ENCODE measurements at places on chromosomes 2 and 18.
A peak's percentile ranks its signal among the peaks of the same experiment; 100 is the strongest.

- DNase-seq = no peak
These were observed 180.4 kb downstream of the NEDD4L start for GRCh38 chr18:58224425-58224750.

GRCh38 chr18:52342456-52342855 is 2.5 kb downstream of the DCC start:
- no peak for DNase-seq

GRCh38 chr18:23614413-23614812 is 28.1 kb upstream of the NPC1 start:
- no peak for DNase-seq

GRCh38 chr18:56516789-56517188 is 121.6 kb downstream of the TXNL1 start:
- DNase-seq = no peak

DNA sequence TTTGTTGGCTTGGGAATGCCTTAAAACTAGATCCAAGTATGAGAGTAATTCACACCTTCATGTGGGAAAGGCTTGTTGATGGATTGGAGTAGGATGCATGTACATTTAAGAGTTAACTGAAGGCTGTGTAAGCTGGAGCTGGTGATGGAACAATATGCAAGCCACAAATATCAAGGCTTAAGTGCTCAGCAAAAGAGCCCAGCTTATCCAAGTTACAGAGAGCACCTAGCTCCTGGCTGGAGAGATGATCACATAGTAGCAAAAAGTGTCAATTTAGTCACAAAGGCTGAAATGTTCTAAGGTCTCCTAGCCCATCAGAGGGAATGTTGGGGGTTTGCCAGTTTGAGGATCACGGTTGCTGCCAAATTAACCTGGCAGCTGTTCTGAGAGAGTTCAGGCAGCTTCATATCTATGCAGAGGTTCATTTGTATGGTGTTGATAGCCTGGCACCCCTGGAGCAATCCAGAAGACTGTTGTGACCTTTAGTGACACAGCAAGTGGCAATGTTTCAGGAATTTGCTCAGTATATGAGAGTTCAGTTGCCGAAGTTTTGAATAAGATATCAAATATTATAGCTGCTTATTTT is 228.2 kb downstream of the DOK6 start:
- no peak for DNase-seq

DNA sequence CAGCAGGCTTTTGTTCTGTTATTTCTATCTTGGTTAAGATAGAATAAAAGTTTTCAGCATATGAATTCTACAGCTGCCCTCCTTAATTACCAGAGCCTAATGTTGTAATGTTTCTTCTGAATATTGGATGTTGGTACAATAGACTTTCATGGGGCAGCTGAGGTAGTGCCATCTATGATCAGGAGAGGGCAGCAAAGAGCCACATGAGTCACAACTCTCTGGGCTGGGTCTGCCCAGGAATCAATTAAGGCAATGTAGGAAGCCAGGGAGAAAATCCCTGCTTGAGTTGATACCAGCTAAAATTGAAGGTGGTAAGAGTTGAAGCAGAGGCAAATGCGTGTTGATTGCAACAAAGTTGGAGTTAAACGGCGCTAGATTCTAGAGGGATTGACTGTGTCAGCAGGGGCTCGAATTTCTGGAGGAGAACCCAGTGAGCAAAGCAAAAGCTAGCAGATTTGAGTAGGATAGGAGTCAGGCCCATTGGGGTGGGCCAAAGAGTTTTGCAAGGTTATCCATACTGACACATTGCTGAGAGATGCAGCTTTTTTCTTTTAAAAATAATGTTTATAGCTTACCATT is 10.6 kb upstream of the MC5R start:
- peak; percentile 51 for DNase-seq

- no peak for DNase-seq
These were observed 213.5 kb downstream of the CMPK2 start for GRCh38 chr2:6652251-6652650.

DNA sequence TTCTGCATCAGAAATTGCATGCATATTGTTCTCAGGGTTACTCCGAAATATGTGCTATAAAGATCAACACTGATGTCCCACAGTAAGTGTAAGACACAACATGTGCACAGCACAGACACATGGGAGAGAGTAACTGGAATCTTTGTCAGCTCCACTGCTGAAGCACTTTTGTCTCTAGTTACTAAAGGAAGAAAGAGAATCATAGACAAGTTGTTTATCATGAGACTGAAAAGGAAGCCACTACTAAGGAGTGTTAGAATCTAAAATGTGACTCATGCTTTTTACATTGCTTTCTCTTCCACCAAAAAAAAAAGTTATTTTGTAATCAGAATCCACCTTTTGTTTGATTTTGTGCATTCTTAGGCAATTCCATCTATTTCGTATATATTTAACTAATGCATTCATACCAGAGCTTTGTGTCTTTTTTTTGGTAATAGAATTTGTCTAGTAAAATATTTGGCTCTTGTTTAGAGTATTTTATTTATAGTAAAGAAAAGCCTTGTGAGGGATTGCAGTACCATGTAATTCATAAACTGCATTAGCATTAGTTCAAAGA is 502.4 kb downstream of the FBXO15 start:
- peak; percentile 34 for DNase-seq

GRCh38 chr18:57743008-57743407 is 60.1 kb downstream of the ATP8B1 start:
- peak; percentile 65 for DNase-seq

DNA sequence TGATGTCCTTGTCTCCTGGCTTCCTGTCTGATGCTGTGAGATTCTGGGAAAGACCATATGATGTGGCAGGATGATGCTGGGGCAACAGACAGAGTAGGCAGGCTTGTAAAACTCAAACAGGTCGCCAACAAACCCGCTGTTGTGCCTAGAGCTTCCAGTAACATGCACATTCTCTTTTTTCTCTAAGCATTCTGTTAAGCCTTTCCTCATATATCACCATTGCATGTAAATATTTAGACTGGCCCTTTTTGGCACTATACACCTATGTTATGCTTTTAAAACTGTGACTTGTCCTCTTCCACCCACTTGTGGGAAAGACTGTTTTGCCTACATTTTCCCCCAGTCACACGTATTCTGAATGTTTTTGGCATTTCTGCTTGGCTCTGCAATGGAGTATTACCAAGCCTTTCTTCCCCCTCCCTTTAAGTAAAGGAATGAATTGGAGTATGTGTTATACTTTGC is 250.4 kb upstream of the TANK start:
- DNase-seq = no peak

DNA sequence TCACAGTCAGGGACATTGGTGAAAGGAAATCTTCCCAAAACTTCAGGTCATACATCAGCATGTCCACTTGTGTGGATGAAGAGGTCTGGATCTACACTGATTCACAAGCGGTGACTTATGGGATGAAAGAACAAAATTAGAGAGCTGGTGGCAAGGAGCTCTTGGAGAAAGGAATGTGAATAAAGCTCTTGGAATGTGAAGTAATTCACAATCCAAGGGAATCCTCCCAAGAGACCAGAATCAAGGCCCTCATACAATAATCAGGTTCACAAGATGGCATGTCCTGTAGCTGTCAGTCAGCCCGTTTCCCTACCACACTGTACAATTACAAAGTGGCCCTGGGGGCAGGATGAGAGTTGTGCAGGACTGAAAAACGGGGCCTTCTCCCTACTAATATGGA is 96.2 kb downstream of the MRPS9 start:
- no peak for DNase-seq

DNA sequence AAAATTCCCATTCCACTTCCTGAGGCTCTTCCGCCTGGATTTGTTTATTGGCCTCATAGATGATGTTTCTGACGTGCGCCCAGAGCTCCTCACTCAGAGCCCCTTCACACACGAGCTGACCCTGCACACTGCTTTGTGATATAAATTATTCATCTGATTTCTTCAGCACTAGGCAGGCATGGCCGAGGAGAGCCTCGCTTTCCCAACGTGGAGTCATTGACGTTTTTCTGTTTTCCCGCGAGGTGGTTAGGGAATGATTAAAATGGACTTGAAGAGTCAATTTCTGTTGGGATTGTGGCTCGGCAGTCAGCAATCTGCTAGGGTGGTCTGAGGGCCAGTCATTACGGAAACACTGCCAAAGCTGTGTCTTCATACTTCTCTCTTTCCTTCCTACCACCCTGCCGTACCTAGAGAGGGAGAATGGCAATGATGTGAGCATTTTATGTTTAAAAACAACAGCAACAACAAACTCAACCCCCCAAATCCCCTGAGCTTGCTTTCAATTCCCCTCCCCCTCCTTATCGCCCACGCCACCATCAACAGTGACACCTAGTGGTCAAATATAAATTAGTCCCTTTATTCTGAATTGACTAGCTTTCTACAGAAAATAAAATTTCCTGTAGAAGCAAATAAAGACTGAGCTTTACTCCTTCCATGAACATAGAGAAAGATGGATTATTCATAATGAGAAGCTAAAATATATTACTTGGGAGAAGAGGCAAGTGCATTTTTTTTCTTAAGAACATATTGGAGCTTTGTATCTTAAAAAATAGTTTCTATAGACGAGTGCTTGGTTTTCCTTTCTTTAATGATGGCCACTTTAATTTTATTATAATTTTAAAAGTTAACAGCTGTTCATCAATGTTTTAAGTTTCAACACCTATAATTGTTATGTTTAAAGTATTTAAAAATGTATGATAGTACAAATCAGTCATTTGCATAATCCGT is 285.1 kb downstream of the MTX2 start:
- peak; percentile 45 for DNase-seq

DNA sequence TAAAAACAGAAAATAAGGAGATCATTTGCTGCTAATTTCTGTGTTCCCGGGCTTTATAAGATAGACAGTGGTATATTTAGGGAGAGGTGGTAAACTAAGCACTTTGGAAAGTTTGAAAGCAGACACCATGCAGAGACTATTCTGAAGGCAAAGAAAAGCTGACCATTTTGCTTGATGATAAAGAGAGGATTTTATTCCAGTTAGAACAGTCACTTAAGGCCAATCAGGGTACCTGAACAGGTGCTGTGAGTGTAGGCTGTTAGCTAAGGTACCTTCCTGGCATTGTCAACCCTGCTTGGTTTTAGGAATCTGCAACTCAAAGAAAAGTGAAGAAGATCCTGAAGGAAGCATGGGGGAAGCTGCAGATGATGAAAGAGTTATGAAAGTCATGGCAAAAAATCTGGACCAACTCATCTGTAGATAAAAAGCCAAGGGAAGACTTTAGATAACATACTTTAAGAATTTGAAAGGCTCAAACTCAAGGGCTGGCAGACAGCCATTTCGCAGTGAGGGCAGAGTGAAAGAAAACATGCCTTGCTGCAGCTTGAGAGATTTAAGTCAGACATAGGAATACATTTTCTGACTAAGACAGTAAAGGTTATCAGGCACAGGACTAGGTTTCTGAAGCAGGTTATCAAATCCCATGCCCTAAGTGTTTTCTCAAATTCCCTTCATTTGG is 80.1 kb upstream of the ARL5A start:
- peak; percentile 31 for DNase-seq

DNA sequence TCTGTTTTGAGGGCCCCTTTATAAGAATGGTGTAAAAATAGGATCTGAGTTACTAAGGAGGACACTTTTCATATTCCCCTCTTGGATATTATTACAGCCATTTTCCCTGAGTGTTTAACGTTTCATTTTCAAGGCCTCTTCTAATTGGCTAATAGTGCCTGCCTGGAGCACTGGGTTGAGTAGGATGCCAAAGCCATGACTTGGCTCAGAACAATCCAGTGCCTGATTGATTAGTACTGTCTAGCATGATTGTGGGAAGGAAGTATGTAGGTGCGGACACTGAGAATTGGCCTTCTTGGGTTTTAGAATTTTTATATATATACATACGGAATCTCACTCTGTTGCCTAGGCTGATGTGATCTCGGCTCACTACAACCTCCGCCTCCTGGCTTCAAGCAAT is 66.1 kb downstream of the NAB1 start:
- DNase-seq = peak; percentile 71

GRCh38 chr2:230721712-230722111 is 9.1 kb downstream of the CAB39 start:
- DNase-seq = peak; percentile 70

DNA sequence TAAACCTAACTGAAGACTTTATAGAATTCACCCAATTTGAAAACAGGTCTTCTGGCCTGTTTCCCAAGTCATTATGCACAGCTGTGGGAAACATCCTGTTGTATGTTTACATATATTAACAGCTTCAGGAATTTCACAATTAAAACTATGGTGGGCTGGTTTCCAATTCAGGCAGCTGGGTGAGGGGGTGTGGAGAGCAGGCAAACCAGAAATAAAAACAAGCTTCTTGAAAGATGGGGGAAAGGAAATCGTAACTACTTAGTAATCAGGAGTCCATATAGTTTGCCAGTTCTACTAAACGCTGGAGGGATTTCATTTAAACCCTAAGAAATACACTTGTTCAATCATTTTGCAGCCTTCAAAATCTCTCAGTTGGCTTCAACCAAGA is 22.8 kb downstream of the ATP8B1 start:
- peak; percentile 62 for DNase-seq

DNA sequence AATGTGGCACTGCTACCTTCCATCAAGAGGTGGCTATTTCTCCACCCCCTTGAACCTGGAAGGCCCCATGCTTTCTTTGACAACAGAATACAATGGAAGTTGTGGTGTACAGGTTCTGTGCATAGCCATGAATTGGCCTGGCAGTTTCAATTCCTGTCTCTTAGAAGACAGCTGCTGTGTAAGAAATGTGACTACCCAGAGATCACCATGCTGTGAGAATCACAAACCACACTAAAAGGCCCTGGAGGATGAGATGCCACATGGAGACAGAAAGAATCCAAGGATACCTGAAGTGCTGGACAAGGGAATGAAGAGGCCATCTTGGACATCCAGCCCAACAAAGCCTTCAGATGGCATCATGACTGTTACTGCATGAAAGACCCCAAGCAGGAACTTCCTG is 47.7 kb upstream of the EHBP1 start:
- no peak for DNase-seq

DNA sequence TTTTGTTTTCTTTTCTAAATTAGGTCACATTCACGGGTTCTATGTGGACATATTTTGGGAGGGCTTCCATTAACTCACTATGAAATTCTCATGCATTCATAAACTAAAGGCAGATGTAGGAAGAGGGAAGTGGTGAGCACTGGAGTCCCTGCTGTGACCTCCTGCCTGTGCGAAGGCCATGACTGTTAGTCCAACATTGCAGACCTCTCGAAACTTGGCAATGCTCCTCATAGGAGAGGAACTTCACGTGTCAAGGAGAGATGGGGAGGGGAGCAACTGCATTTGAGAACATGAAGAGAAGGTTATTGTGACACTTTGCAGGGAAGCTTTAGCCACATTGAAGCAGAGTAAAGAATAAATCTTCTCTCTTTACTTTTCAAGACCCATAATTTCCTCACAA is 126.4 kb upstream of the HNMT start:
- DNase-seq = peak; percentile 1
